Dermis blood vessel endothelial cell (primary cell): ENCODE measurements at places on chromosomes 7 and 10. TPM values are rescaled to one million over a fixed set of nuclear protein-coding genes. Genes with fewer than 3 reads are reported as not detected.

GRCh38 chr10:92712016-92712889, 22.5 kb downstream of the HHEX start:
- no peak for DNase-seq

DNA sequence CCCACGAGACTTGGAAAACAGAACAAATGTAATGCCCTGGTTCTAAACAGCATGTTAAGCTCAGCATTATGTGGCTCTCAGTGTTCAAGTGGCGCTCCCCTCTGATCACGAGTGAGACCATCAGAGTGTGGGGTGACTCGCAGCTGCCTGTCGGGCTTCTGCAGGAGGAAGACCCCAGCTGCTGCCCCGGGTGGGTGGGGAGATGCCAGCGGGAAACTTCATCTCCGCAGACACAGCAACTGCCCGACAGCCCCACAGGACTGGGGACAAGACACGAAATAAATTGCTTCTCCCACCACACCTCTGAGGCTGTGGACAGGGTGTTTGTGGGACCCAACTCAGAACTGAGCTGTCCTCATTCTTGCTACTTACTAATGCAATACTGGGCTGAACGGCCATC, 126.3 kb upstream of the KIF5B start:
- no peak for DNase-seq

GRCh38 chr10:101052285-101052684, 9.5 kb upstream of the KAZALD1 start:
- no peak for DNase-seq

GRCh38 chr10:60537697-60538096, 148.0 kb upstream of the ANK3 start:
- DNase-seq: no peak

GRCh38 chr7:4714161-4714700, 32.1 kb downstream of the FOXK1 start:
- DNase-seq: no peak

DNA sequence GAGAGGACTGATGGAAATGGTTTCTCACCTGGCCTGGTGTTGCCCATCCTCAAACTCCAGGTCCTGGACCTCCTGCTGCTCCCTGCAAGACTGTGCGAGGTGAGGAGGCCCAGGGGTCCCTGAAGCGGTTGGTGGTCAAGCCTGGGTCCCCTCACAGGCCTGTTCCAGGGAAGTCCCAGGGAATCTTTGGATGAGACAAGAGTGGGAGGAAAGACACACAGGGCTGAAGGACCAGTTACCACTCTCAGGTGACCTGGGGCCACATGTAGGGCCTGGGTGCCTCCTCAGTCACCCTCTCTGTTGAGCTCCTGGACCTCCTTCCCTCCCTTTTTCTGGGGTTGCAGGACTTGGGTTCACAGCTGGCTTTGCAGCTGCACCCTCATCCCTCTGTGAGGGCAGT, 42.6 kb upstream of the CXCL12 start:
- DNase-seq: no peak

- no peak for DNase-seq
Observed at GRCh38 chr7:763762-764161, 36.7 kb upstream of the PRKAR1B start.

GRCh38 chr7:47373871-47374451, 207.9 kb downstream of the TNS3 start:
- DNase-seq: peak; percentile 22

The NRP1 gene
- total RNA-seq: 178 and 209 TPM in 2 replicates

The ANLN gene
- 21.6 and 95.5 TPM in 2 replicates for total RNA-seq

The GIMAP8 gene
- total RNA-seq: 157 and 178 TPM in 2 replicates

The FAM237B gene
- not detected in 2 replicates for total RNA-seq

The DNAH11 gene
- total RNA-seq: 0.34 and 0.65 TPM in 2 replicates

The CCL24 gene
- total RNA-seq: not detected in 2 replicates

The GBX1 gene
- total RNA-seq: not detected in 2 replicates

The MUC3A gene
- total RNA-seq: 0.19 TPM in 1 of 2 replicates, not detected in the other

The TMEM140 gene
- 40.7 and 76.1 TPM in 2 replicates for total RNA-seq

The UCN3 gene
- total RNA-seq: not detected in 2 replicates

The MMRN2 gene
- 465 and 483 TPM in 2 replicates for total RNA-seq
